A549 (cell line): ENCODE measurements at places on chromosomes 12 and 14. TPM values are rescaled to one million over a fixed set of nuclear protein-coding genes. Genes with fewer than 3 reads are reported as not detected.

Gene FGD4
- polyA plus RNA-seq = 1.7 to 2.2 TPM (median 2.0 TPM) in 3 replicates

GRCh38 chr12:11839091-11839641 lies 189.7 kb downstream of the ETV6 start:
- no peak for DNase-seq

Gene MYO1A
- polyA plus RNA-seq = 0.17 to 0.67 TPM (median 0.50 TPM) in 3 replicates

- DNase-seq = no peak
Measured at GRCh38 chr14:104118006-104118844, 20.2 kb upstream of the KIF26A start.

DNA sequence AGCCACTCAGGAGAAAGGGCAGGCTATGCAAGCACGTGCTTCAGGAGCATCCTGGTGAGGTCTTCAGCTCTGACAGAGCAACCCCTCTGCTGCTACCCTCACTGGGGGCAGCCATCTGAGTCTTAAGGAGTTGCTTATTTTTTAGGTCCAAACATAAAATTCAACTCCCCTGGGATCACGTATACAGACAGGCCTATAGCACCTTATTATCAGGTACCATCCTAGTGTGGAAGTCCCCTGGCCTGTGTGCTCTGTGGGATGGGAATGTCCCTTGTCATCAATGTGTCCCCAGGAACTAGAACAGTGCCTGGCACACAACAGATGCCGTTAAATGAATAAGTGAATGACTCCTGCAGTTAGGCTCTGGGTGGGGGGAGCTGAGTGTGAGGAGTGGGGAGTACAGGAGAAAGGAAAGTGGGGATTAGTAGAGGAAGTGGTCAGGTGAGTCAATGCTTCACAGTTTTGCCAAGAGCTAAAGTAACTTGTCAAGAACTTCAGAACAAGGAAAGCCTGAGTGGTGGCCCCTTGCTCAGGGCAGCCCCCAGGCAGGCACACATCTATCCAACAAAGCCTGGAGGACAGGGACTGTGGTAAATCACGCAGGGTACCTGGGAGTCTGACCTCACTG lies 33.5 kb downstream of the DAD1 start:
- no peak for DNase-seq

DNA sequence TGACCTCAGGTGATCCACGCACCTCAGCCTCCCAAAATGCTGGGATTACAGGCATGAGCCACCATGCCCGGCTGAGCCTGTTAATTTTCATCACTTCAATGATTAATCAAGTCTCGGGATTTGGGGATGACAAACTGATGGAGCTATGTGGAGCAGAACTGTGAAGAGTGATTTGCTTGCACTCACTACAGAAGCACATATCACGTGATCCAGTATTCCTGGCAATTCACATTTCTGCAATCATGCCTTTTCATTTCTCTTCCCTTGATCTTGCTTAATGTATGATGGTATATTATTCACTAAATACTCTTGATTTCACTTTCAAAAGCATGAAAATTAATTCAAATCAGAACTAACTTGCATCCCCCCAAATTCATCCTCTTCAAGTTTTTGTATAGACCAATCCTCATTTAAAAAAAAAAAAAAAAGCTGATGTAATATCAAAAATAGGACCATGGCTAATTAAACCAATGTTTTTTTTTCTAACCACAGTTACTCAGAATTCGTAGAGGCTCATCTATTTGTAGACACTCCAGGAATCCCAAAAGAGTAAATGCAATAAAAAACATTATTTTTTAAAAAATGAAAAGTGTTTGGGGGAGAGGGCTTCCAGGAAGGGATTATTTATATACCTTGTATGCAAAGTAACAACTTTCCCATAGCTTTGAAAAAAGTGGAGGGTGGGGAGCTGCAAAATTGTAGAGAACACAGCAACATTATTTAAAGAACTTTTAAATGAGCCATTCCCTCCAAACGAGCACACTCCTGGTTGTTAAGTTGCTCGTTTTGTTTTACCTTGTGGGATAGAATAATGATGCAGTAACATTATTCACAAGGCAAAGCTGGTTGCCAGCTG lies 7.0 kb upstream of the ATXN2 start:
- DNase-seq = no peak
